Activated naive CD4-positive, alpha-beta T cell treated with anti-CD3 and anti-CD28 coated beads, Interleukin-2, amount 50 U/mL, for 16 hours (primary cell): ENCODE measurements at places on chromosomes 11 and 22.

DNA sequence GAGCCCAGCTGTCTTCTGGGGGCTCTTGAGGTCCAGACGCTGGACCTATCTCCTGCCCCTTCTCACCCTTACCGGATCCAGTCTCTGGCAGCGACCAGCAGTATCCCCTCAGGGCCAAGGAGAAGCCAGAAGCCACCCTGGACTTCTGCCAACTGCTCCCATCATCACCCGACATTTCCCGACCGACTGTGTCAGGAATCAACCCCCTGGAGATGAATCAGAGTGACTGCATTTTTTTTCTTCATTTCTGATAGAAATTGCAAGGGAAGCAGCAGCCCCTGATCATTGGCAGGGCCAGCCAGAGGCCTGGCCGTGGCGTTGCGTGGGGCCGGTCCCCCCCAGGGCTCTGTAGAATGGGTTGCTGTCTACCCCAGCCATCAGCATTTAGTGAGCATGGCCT lies 5.2 kb upstream of the LIF start:
- no peak for DNase-seq

DNA sequence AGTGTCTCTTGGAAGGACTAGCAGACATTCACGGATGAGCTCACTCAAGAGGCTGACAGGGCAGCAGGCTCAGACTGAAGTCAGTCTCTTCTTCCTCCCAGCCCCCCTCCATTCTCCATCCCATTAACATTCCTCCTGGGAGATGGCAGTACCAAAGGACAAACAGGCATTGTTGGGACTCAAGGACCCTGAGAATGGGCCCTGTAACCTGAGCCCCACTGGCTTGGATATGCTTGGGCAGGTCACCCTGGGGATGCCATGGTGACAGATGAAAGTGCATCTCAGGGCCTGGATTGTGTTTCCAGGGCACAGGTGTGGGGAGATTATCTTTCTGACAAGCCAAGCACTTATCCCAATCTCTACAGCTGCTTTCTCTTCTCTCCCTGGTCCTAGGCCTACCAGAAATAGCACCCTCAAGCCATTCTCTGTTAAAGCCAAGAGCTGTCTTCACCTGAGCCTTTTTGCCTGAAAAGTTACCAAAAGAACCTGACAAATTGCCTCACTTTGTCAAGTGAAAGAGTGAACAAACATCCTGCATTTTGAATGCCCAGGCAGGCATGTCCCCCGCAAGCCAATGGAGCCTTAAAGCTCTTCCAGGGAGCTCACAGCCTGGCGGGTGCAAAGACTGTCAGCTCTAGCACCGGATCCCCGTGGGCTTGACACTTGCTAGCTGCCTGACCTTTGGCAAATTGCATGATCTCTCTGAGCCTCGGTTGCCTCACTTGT lies 366.0 kb upstream of the NARS2 start:
- no peak for DNase-seq

GRCh38 chr11:128789497-128790150 lies 77.5 kb downstream of the KCNJ1 start:
- no peak for DNase-seq

GRCh38 chr11:27907091-27907490 lies 200.9 kb downstream of the KIF18A start:
- DNase-seq, result no peak

- no peak for DNase-seq
These were observed 140.3 kb downstream of the CADM1 start for GRCh38 chr11:115363921-115364320.

- DNase-seq, result no peak
These were observed 54.2 kb upstream of the CLDN5 start for GRCh38 chr22:19578180-19579004.

DNA sequence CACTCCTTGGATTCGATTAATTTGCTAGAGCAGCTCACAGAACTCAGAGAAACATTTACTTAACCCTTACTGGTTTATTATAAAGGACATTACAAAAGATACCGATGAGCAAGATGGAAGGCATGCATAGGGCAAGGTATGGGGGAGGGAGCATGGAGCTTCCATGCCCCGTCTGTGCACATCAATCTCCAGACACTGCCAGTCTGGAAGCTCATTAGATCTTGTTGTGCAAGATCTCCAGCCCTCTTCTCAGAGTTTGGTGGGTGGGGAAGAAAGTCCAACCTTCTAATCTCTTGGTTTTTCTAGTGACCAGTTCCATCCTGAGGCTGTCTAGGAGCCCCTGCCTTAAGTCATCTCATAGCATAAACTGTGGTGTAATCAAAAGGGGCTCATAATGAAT lies 190.7 kb downstream of the UVRAG start:
- DNase-seq, result no peak

DNA sequence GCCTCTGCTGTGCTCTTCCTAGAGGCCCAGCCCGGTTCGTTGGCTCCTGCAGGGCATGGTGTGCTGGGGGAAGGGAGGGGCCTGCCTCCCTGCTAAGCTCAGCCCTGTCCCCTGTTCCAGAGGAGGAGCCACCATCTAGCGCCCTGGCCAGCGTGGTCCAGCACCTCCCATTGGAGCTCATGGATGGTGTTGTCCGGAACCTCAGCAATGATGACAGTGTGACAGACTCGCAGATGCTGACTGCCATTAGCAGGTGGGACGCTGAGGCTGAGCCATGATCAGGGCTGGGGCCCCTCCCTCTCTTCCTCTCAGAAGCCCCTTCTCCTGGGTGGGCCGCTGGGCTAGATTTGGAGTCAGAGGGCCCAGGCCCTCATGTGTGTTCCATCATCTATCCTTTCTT lies 9.1 kb downstream of the USP35 start:
- DNase-seq, result no peak

DNA sequence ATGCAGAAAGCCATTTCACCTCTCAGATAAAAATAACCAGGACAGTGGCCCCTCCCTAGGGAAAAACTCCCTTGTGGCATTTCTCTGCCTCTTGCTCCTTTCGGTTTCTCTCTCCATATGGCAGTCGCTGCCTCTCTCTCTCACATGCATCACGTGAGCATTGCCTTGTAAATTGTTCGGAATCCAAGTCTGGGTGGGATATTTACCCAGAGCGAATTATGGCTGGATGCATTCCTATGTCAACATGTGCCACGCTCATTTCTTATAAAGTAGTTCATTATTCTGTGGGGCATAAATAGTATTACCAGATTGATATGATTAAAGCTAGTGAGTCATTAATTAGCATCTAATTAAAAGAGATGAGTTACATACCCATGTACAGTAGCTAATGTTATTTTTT lies 392.9 kb downstream of the INSC start:
- no peak for DNase-seq

DNA sequence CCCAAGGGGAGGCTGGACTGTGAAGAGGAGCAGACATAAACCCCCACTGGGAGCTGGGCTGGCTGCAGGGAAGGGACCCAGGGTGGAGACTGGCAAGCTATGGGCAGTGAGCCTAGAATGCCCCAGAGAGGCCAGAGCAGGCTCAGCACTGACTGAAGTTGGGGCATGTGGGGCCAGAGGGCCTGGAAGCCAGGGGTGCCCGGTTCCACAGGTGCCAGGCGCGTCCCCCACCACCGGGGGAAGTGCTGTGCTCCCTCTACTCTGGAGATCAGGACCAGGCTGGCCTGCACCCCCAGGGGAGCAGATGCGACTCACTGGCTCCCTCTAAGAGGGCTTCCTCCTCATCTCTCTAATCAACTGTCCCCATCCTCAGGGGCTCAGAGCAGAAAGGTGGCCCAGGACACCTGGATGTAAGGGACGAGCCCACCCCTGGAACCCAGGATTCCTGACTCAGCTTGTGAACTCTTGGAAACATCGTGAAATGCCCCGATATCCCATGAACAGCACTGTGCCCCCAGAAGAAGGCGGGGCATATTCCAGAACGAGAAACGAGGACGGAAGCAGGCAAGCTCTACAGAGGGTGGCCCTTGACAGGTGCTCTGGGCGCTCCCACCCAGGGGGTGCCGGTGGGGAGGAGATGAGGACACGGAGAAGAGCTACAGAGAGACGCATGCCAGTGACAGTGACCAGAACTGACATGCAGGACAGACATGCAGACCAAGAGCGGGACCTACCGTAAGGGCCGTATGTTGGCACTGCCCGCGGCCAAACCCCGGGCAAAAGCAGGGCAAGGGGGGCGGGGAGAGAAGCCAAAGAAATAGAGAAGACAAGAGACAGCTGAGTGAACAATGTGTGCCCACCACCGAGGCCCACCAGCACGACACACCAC lies 20.4 kb downstream of the MAFF start:
- DNase-seq, result no peak

- no peak for DNase-seq
These were observed 9.7 kb upstream of the BEST1 start for GRCh38 chr11:61940466-61940865.

DNA sequence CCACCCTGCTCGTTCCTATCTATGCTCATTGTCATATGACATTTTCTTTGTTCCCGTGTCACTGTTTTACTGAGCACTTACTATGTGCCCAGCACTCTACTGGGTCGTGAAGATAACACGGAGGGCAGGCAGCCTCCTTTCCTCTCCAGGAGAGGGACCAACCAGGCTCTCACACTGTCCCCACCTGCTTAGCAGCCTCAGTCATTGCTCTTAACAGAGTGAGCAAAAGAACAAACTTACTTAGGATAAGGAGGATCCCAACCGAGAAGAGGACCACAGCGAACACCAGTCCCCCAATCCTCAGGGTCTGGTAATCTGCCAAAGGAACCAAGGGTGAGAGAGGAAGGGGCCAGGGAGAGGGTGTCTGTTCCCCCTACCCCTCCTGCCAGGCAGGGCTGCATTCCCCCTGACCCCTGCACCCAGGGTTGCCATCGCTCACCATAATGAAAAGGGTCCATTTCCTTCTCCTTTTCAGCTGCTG lies 17.0 kb upstream of the FXYD2 start:
- no peak for DNase-seq

DNA sequence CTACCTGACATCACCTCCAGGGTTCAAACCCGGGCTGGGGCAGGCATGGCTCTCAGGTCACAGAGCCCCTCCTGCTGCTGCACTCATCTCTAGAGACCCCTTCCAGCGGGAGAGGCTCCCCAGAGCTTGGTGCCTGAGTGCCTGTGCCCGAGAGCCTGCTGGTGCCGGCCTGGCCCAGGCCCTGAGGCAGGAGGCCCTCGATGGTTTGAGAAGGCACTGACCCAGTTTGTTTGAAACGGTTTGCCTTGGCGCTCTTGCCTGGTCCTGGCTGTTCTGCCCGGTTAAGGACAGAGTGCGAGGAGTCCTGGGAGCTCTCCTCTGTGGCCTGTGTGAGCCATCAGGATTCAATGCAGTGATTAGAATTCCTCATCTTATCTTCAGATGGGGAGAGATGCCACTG lies 88.9 kb downstream of the TBC1D22A start:
- no peak for DNase-seq

GRCh38 chr22:46833228-46833627 lies 70.8 kb downstream of the TBC1D22A start:
- DNase-seq, result no peak

- no peak for DNase-seq
These were observed 25.8 kb upstream of the CLPB start for GRCh38 chr11:72460091-72460647.

DNA sequence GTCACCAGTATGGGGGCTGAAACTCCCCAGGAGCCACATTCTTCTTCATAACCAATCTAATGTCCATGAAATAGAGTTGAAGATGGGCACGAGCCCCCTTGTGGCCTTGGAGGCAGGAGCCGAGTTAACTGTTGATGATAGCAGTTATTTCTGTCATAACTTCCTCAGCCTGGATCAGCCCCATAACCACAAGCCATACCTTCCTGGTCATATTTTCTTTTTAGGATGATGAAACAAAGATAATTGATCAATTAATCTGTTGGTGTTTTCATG lies 65.0 kb upstream of the TTC12 start:
- DNase-seq, result no peak

DNA sequence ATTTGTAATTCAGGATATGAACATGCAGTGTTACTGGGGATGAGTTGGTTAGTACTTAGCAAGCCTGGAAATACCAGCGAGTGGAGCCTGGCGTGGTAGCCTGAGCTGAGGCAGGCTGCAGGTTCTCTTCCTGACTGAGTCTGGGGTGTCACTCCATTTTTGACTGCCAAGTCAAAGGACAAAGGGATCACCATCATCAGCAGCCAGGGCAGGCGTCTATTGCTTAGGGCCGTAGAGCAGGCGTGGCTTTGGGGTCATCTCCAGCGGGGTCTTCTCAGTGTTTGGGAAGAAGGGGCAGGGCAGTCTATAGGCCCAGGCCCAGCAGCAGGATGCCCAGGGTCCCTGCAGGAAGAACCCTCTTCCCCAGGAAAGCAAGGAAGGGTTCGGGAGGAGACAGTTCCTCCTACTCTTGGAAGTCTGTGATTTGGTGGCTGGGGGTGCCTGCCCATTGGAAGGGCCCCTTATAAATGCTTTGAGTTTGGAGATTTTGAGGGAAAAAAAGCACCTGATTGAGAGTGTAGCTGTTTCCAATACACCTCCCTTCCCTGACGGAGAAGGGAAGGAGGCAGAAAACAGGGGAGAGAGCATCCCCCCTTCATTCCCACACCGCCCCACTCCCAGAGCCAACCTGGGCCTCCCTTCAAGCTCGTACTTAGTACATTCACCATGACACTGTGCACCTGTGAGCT lies 51.5 kb upstream of the SPATA19 start:
- peak; percentile 2 for DNase-seq

GRCh38 chr22:30675436-30675835 lies 7.8 kb upstream of the DUSP18 start:
- no peak for DNase-seq

DNA sequence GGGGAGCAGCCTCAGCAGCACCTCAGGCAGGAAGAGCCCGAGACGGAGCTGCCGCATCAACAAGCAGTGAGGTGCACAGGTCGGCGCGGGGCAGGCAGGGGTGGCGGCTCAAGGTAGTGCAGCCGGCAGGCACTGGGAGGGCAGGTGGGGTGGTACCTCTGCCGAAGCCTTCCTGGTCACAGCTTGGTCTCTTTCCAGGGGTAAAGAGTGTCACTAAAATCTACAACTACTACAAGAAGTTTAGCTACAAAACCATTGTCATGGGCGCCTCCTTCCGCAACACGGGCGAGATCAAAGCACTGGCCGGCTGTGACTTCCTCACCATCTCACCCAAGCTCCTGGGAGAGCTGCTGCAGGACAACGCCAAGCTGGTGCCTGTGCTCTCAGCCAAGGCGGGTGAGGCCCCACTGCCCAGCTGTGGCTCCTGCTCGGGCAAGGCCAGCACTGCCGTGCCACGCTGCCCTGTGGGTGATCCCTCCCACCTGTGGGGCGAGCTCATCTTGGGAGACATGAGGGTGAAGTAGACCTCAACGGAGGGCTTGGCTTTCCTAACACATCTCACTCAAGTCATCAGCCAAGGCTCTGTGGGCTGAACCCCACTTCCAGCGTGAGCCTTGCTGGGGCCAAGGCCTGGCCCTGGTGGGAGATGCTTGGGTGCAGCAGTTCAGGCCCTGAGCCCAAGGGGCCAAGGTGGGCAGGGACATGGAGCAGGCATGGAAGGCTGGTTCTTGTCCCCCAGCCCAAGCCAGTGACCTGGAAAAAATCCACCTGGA lies 13.6 kb downstream of the GATD1 start:
- no peak for DNase-seq

GRCh38 chr11:115759622-115760460 lies 255.6 kb upstream of the CADM1 start:
- no peak for DNase-seq

DNA sequence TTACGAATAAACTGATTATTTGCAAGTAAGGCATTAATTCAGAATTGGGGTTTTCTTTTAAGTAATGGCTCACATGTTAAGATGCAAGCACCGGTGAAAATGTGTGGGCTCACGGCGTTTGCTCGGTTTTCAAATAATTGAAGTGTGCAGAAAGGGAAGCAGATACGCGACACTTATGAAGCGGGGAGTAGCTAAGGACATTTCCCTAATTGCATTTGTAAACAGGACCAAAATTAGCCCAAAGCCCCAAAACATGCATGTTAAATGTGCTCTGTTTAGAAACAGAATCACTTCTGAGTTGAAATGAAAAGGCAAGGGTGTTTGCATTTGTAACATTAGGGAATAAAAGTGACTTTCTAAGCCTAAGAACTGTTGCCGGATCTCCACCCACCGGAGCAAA lies 61.3 kb downstream of the ELFN2 start:
- DNase-seq, result no peak
